ENCODE measurements at places on chromosomes 4 and X.

DNA sequence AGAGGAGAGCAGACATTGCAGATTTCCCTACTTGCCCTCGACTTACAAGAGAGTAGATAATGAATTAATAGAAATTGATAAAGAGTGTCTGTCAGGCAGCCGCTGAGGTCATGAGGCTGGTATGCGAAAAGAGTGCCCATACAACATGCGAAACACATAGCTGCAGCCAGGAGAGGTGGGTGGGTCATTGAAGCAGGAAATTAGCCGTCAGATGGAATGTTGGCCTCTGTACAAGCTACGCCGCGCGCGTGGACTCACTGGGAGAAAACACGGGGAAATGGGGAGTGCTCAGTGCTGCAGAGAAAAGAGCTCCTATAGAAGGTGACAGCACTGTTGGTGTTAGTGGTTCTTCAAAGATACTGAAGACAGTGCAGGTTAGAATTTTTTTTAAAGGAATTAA lies 125.1 kb downstream of the RAPGEF2 start:
- no peaks in the 10 kb centered on the region for H3K27me3 ChIP-seq
- H3K4me1 ChIP-seq, result peaks cover 12% of the 10 kb centered on the region
- no peak for DNase-seq
- H3K36me3 ChIP-seq, result no peaks in the 10 kb centered on the region
- H3K27ac ChIP-seq, result no peak overlapping the region

GRCh38 chr4:55907469-55907868 lies 41.3 kb upstream of the CEP135 start:
- H3K36me3 ChIP-seq, result peaks cover 18% of the 10 kb centered on the region
- no peaks in the 10 kb centered on the region for H3K27me3 ChIP-seq
- peaks cover 11% of the 10 kb centered on the region for H3K4me1 ChIP-seq
- no peak for DNase-seq

DNA sequence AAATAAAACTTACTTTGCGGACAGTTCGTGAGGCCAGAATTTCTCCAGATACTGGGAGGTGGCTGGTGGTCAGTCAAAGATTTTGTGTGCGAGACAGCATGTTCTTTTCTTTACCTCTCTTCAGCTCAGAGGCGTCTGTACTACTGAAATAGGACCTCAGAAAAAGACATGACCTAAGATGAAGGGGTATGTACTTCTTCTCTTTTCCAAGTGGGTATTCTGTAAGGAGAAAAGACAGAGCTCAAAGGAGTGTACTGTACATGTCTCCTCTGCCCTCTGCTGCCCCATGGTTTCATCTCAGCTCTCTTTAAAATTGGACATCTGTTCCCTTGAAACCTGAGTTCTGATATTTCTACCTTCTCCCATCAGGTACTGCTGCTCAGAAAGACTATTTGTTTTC lies 38.1 kb downstream of the SEPTIN11 start:
- no peak overlapping the region for H3K27ac ChIP-seq
- peaks cover 4% of the 10 kb centered on the region for H3K36me3 ChIP-seq
- H3K4me1 ChIP-seq, result peaks cover 35% of the 10 kb centered on the region
- H3K4me3 ChIP-seq, result no peak overlapping the region
- DNase-seq, result no peak

DNA sequence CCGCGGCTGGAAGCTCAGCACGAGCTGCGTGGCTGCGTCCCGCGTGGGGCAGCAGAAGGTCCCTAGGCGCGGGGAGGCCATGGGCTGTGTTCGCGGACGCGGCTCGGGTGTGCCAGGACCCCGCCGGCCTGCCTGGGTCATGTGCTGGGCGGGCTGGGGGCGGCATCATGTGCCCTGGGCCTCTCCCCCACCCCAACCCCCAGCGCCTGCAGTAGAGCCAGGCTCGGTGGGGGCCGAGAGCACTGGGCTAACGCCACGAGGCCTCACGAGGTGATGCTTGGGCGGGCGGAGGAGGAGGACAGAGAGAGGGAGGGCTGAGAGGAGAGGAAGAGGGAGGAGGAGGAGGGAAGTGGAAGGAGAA lies at the start of gene GPR143:
Gene GPR143 (minus strand): TSS at position 111 of the 361 bp plus-strand sequence. CDS start 30 bp downstream, at position 81.
- peaks cover 16% of the 10 kb centered on the region for H3K27me3 ChIP-seq
- no peak within 1 kb of the TSS for H3K27ac ChIP-seq
- H3K4me1 ChIP-seq, result peaks cover 2% of the 10 kb centered on the region
- no peak within 1 kb of the TSS for H3K4me3 ChIP-seq
- no peaks in the 10 kb centered on the region for H3K36me3 ChIP-seq

DNA sequence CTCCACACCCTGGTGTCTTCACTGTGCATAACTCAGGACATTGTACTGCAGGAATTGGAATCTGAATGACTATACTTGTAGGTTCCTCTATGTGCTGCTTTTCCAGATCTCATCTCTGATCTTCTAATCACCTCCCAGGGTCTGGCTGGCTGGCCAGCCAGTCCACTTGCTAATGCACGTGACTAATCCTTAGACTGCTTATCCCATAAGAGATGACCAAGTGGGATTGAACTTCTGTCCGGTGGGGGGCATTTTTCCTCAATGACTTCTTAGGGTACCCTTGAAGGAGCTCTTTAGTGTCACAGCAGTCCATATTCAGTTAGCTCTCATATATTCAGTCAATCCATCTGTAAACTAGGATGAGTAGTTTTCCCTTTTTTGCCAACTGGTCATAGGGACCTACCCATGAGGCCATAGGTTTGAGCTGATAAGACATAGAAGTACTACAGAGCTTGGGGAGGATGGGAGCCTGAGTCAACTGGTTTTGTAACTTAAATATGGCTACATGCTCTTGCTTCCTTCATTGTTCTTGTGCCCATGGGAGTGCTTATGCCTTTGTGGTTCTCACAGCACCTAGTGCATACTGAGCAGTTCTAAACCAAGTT lies 71.9 kb upstream of the WDR1 start:
- H3K36me3 ChIP-seq, result no peaks in the 10 kb centered on the region
- no peak for DNase-seq
- no peak overlapping the region for H3K27ac ChIP-seq
- H3K4me1 ChIP-seq, result peaks cover 8% of the 10 kb centered on the region

All from activated CD4-positive, alpha-beta T cell treated with anti-CD3 and anti-CD28 coated beads, Interleukin-2, amount 10 ng/mL, durations not matched to agents 24 days and 14 days (primary cell).